Left renal cortex interstitium (tissue), 4 donors: ENCODE measurements at places on chromosomes 13 and 19. TPM values are rescaled to one million over a fixed set of nuclear protein-coding genes. Genes with fewer than 3 reads are reported as not detected.

DNA sequence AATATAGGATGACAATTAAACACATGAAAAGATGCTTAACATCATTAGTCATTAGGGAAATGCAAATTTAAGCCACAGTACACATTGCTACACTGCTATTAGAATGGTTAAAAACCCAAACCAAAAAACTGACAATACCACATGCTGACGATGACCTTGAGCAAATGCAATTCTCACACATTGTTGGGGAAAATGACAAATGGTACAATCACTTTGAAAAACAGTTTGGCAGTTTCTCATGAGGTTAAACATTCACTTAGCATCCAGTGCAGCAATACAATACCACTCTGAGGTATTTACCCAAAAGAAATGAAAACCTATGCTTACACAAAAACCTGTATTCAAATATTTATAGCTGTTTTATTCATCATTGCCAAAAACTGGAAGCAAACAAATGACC lies 11.3 kb downstream of the FLT3 start:
- DNase-seq = no peak

DNA sequence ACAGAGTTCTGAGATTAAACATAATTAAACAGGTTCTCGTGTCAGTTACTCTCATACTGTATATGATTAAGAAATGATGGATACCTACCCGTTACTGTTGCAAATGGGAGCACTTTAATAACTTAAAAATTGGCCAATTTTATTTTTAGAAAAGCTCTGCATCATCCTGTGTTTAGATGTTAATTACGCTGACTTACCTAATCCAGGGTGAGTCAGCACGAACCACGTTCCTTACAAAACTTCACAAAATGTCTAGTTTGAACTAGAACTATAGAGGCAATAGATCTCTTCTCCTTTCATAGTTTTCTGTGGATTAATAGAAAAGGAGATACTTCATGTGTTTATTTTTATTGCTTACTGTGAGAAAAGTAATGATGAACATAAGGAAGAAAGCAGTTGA lies 363.9 kb downstream of the MYO16 start:
- no peak for DNase-seq

- DNase-seq = no peak
These were observed 253.8 kb downstream of the DACH1 start for GRCh38 chr13:71613066-71613745.

CEACAM16 gene
- not detected for polyA plus RNA-seq

- DNase-seq = no peak
These were observed 16.5 kb upstream of the CACTIN start for GRCh38 chr19:3642987-3643673.

NOTCH3 gene
- polyA plus RNA-seq = 87.3 TPM
